ENCODE measurements at places on chromosomes 4 and X.
A peak's percentile ranks its signal among the peaks of the same experiment; 100 is the strongest.

DNA sequence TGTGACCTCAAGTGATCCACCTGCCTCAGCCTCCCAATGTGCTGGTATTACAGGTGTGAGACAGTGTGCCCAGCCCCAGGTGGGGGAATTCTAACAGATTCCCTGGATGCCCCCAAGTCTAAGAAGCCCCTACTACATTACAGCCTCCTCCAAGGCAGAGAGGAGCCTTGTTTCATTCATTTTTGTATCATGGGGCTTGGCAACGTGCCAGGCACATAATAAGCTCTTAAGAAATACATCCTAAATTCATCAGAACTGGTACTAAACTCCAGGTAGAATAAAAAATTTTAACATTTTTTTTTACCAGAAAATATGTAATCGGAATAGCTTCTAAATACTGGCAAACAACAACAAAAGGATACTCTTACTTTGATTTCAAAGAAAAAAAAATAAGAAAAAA lies 127.1 kb downstream of the CHIC2 start:
- DNase-seq, result no peak

- no peak for DNase-seq
These were observed 161.8 kb downstream of the MAB21L2 start for GRCh38 chr4:150743564-150744342.

DNA sequence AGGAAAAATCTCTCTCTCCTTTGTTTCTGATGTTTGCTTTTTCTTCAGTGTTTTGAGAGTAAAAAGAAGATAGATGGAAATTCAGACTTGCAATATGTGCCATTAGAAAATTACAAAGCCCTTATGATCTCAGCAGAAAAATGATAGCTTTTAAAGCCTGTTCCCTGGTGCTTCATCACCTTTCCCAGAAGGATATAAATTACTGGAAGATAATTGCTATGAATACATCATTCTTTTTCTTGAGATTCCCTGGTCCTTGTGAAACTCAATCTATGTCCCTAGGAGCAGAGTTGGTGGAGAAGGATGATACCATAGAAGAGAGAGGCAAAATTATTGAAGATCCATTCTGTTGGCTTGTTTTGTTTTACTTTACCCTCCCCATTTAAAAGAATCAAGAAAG lies 86.5 kb downstream of the GLRA3 start:
- no peak for DNase-seq

DNA sequence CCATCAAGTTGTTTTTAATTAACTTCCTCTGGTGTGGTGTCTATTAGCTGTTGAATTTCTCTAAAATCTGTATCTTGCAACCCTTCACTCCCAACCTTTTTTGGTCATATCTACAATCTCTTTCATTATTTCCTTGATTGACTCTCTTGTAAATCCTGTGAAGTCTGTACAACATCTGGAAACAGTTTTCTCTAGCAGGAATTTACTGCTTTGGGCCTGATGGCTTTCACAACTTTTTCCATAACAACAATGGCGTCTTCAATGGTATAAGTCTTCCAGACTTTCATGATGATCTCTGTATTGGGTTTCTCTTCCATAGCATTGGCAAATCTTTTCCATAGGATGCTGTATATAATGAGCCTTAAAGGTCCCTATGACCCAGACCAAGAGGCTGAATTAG lies 49.0 kb downstream of the TBC1D19 start:
- DNase-seq, result no peak

DNA sequence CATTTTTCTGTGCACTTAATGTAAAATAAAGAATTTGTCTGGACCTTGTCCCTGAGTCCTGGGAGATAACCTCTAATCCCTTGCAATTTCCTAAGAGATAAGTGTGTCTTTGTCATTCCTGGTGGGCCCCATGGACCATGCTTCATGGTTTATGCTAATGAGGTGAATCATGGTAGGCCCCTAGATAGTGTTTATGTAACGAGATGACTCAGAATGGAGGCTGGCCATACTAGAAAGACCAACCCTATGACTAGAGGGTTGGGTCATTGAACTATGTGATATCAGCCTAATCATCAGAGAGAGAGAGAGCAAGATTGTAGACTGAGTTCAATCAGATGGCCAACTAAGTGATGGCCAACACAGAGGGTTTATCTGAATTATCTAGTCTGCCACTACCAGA lies 64.2 kb upstream of the NHSL2 start:
- no peak for DNase-seq

- DNase-seq, result no peak
These were observed 611.2 kb downstream of the RPA4 start for GRCh38 chrX:97494756-97495372.

GRCh38 chr4:154569028-154569427 lies 6.2 kb downstream of the FGB start:
- no peak for DNase-seq

GRCh38 chr4:16627999-16628398 lies 270.4 kb downstream of the LDB2 start:
- peak; percentile 92 for DNase-seq

DNA sequence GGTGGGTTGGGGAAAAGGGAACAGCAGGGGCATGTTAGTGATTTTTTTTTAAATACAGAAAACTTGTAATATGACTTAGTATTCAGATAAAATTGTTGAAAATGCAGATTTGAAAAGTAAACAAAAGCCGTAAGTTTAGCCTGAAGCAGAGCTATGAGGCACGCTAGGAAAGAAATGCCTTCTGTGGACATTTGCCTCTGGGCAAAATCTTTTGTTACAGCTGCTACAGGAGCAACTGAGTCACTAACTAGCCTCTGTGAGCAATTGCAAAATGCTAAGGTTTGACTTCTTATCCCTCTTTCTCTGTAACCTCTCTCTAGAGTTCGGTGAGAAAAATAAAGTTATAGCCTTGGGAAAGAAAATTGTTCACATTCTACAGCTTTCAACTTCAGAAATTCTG lies 350.0 kb downstream of the SLC7A11 start:
- no peak for DNase-seq

DNA sequence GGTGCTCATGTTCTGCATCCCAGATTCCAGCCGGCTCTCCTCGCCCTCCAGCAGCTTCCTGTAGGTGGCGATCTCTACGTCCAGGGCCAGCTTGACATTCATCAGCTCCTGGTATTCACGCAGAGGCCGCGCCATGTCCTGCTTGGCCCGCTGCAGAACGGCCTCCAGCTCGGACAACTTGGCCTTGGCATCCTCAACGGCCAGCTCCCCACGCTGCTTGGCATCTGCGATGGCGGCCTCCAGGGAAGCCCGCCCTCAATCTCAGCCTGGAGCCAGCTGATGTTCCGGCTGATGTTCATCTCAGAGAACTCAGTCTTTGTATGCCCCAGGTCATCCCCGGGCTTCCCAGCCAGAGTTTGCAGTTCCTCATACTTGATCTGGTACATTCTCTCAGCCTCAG lies 431.8 kb upstream of the DIPK2B start:
- DNase-seq, result no peak

GRCh38 chr4:70927502-70928137 lies 25.5 kb downstream of the MOB1B start:
- DNase-seq, result no peak

DNA sequence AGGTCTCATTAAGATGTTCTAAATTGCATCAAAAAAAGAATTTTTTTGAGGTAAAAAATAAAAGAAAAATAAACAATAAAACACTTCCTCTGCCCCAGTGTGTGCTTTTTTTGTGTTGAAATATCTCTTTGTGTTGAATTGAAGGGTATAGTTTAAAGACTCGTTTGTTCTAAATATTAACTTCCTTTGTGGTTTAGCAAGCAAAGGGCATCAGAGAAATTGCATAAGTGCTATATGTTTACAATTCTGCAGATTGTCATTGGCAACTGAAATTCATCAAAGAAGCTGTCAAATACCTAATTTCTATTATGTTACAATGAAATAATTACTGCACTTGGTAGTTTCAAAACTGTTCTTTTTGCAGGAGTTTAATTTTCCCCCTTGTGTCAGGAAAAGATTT lies 260.5 kb downstream of the DKK2 start:
- DNase-seq, result no peak

DNA sequence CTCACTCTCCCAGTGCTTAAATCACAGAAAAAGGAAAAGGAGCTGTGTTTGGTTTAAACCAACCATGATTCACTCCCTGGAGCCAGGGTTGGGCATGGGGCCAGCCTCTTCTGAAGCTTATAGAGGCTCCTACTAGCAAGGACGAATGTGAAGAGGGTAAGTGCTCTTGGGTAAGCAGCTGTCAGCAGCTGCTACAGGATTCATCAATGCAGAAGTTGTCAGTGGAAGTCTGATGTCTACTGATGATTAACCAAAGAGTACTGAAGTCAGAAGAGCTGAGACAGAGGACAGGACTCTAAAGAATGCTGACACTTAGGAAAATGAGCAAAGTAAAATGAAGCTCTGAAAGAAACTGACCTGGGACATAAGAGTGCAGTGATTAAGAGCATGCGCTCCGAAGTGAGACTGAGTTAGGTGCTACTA lies 32.7 kb upstream of the JADE1 start:
- DNase-seq, result peak; percentile 85

- DNase-seq, result no peak
These were observed 145.4 kb upstream of the PLAC1 start for GRCh38 chrX:134803551-134804183.

DNA sequence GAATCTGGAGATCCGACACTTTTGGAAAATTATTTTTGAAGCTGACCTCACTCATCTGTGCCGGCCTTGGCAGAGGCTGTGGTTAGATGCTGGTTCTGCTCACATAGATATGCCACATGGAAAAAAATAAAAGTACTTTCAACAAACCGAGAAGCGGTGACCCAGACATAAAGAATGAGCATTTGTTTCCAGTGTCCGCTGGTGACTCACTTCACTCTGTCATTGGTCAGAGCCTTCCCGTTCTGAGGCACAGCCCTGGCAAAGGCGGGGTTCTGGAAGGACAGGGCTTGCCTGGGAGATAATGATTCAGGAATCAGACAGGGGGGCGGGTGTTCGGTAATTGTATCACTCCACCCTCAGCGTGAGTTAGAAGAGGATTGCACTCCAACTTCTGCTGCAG lies 172.4 kb upstream of the MXRA5 start:
- DNase-seq, result peak; percentile 76

DNA sequence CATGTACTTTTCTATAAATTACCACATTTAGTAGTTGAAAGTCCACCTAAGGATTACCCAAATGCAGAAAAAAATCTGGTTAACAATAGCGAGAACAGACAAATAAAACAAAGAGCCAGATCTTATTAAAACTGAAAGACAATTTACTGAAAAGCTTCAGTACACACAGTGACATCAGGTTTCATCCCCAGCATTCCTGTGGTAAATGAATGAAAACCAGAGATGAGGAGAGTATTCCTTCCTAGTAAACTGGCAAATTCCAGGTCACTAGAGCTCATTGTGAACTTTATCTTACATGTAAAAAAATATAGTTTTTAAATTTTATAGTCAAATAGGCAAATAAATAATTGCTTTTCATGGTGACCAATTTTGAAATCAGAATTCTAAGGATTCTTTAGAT lies 1290.5 kb downstream of the ADGRL3 start:
- DNase-seq, result no peak

DNA sequence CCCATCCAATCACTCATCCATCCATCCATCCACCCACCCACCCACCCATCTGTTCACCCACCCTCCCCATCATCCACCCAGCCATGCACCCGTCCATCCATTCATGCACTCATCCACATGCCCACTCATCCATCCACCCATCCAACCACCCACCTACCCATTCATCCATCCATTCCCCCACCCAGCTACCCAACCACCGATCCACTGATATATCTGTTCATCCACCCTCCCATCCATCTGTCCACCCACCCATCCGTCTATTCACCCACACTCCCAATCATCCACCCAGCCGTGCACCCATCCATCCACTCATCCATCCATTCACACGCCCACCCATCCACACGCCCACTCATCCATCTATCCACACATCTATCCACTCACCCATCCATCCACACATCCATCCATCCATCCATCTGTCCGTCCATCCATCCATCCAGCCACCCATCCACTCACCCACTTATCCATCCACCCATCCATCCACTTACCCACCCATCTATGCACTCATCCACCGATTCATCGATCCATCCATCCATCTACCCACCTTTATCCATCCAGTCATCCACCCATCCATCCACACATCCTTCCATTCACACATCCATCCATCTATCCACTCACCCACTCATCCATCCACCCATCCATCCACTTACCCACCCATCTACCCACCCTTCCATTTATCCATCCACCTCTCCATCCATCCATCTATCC lies 28.4 kb downstream of the ASMTL start:
- DNase-seq, result no peak

DNA sequence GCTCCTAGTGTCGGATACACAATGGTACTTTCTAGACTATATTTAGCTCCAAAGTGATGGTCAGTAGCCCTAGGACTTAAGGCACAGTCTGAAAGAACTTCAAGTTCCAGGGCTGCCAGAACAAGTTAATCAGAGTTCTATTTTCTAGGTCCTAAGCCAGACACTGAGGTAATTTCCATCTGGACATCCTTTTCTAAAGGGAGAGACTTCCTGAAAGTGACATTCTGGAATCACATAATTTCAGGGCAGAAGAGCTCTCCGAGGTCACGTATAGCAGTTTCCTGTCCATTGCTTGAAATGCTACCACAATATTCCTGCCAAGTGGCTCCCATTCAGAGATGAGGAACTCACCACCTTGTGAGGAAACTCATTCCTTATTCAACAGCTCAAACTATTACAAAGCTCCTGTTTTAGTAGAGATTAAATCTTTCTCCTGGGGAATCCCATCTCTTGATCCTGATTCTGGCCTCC lies 117.9 kb downstream of the COL25A1 start:
- DNase-seq, result no peak

DNA sequence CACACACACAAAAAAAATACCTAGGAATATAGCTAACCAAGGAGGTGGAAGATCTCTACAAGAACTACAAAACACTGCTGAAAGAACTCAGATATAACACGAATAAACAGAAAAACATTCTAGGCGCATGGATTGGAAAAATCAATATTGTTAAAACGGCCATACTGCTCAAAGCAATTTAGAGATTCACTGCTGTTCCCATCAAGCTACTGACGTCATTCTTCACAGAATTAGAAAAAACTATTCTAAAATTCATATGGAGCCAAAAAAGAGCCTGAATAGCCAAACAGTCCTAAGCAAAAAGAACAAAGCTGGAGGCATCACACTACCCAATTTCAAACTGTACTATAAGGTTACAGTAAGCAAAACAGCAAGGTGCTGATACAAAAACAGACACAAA lies 390.2 kb downstream of the IDS start:
- DNase-seq, result no peak

DNA sequence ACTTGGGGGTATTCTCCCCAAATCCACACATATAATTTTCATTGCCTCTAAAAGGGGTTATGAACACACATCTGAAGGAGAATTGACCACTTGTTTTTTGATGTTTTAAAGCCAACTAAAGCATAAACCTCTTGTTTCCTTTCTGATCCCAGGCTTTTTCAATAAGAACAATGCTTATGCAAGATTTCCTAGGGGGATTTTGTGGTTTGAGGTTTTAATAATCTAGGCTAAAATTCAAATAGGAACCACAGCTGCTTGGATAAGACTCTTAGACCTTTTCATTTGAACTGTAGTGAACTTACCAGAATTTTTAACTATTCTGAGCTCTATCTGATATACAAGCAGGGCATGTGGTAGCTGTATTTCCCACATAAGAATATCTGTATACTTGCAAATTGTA lies 651.1 kb downstream of the ANKRD50 start:
- no peak for DNase-seq

GRCh38 chr4:138398322-138398721 lies 156.2 kb upstream of the SLC7A11 start:
- no peak for DNase-seq

All from AG04449 (cell line).